ENCODE measurements at places on chromosomes 4 and X.

DNA sequence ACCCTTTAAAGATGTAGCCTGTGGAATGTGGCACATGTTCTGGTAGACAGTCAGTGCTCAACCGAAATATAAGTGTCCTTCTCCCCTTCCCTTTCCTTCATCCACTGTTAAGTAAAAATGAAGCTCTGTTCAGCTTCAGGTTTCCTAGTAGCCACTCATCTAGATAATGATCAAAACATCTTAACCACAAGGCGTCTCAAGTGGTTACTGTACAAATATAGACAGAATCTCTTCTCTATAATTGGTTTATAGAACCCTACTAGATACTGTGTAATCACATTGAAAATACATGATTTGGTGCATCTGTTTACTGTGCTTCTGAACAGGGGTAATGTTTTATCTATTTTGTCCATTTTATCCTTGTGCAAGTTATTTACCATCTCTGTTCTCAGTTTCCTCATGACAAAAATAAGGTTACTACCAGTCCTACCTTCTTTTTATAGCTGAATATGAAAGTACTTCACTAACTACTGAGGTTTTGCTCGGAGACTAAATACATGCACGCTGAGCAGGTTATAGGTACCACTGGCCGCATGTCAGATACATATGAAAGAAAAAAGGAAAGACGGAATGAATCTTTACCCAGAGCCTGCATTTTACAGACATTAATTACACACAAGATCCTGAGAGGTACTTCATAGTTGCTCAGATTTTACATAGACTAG, 20.3 kb upstream of the SLC25A4 start:
- DNase-seq: no peak

DNA sequence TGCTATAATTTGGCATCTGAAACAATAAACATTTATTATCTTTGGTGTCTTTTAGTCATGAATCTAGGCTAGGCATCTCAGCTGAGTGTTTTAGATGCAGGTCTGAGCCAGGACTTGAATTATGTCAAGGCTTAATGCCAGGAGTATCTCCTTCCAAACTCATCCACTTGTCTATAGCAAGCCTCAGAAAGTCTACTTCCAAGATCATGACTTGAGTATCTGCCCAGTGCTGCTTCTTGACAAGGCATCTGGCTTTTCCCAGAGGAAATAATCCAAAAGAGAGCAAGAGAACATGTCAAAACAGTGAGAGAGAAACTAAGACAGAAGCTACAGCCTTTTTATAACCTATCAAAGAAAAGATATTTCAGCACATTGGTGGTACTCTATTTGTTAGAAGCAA, 1052.1 kb upstream of the PCDH10 start:
- no peak for DNase-seq

DNA sequence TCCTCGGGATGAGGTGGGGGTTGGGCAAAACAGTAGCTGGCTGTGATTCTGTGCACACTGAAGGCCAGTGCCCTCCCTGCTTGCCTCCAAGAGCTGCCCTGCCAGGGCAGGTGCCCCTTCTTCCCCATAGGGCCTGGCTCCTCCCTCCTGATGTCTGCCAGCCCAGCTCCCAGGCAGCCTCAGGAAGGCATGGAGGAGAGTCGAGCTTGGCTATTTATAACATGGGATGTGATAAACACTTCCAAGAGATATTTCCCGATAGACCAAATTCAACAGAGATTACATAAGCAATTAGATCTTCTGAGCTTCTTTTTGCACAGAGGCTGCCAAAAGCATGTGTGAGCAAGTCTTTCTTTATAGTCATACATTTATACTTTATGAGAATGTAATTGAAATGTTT, 45.3 kb upstream of the PJA1 start:
- no peak for DNase-seq

DNA sequence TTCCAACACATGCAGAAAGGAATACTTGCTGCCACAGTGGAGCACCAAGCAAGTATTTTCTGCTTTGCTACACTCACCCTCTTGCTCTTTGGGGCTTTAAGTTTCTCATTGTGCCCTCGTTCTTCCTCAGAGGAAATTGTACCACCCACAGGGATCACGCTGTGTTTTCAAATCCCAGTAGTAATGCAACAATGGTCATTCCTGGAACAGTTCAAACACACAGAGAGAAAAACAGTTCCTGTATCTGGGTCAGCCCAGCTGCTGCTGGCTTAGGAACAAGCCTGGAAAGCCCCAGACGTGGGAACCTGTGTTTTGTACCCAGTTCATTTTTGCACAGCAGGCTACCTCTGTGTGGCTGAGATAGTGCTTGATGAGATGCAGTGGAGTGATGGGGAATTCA, 907.8 kb downstream of the STPG2 start:
- DNase-seq: no peak

DNA sequence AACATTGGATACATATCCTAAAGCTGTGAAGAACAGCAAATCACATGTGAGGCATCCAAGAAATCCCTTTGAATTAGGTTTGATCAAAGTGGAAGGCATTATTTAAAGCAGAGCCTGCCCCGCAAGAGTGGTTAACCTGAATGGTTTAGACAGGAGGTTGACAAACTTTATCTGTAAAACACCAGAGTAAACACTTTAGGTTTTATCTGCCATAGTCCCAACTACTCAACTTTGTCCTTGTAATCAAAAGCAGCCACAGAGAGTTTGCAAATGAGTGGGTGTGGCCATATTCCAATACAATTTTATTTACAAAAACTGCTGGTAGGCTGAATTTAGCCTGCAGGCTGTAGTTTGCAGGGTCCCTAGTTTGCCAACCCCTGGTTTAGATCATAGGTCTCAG, 25.2 kb upstream of the FGFBP2 start:
- no peak for DNase-seq

- no peak for DNase-seq
Observed at GRCh38 chr4:8547912-8548730, 32.1 kb upstream of the GPR78 start.

All from central memory CD8-positive, alpha-beta T cell (primary cell).